ENCODE measurements at places on chromosomes 2 and 18.

DNA sequence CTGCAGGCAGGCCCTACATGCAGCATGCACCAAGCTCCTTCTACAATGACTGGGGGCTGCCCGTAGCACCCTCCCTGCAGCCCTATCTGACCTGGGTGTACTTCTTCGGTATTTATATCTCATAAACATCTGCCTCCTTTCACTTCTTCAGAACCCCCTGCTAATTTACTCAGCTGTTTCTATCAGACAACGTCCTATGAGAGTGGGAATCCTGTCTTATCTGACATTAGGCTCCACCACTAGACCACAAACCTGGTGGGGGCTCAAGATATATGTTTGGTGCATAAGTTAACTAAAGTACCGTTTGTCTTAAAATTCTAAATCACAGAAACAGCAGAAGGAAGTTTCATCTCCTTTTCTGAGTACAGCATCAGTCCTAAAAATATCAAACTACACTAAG lies 10.6 kb downstream of the HSBP1L1 start:
- no peak for DNase-seq

DNA sequence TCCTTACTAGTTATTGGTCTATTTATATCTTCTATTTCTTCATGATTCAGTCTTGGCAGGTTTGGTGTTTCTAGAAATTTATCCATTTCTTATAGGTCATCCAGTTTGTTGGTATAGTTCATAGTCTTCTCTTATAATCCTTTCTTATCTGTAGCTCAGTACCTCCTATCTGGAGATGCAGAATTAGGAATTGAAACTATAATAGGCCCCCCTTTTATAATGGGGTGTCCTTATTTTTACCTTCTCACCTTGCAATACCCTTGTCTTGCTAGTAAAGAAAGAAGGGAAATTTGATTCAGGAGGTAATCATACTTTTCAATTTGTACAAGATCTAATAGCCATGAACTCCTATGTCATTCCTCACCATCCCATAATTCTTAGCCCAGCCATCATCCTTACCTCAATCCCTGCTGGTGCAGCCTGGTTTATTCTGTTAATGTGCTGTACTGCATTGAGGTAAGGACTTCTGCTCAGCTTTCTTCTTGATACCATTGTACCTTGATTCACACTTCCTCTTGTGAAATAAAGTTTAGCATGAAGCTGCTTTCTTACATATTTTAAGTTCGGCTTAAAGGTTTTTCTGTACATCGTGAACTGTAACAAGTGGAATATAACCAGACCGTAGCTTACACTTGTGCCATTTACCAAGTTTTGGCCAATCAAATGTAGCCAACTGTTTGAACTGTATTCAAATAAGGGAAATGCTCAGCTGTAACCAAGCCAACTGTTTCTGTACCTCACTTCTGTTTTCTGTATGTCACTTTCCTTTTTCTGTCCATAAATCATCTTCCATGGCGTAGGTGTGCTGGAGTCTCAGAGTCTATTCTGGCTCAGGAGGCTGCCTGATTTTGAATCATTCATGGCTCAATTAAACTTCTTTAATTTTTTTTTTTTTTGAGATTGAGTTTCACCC lies 40.1 kb upstream of the PTH2R start:
- no peak for DNase-seq

- DNase-seq = no peak
Observed at GRCh38 chr2:69955029-69955428, 6.4 kb downstream of the ASPRV1 start.

GRCh38 chr18:75041586-75041985 lies 167.4 kb downstream of the PTGR3 start:
- no peak for DNase-seq

- no peak for DNase-seq
Observed at GRCh38 chr2:157784169-157784822, 91.8 kb downstream of the ACVR1 start.

DNA sequence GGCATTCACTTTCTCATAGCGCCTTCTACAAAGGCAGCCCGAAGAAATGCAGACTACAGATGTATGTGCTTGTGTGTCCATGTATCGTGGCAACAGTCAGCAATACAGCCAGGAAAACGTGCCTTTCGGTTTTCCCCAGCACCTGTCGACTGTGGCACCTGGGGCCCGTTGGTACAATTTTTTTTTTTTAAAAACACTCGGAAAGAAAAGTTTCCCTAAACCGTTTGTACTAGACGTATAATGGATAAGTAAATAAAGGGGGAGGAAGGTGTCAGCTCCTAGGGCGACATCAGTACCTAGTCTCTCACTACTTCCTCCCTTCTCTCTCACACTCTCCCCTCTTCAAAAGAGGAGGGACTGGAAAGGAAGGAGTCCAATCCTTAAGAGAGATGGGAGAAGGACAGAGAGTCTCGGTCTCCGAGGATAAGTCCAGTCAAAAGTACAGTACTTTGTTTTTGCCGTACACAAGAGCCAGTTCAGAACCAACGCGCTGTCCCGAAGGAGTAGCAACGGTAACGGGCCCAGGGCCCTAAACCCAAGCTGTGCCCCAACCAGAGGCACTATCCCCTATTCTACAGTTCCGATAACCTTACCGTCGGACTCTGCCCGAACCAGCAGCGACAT lies 759 bp downstream of the PPP4R3B start:
- DNase-seq = no peak

GRCh38 chr2:95333888-95334338 lies 36.8 kb downstream of the KCNIP3 start:
- DNase-seq = no peak

- no peak for DNase-seq
Observed at GRCh38 chr2:203871371-203871983, 3.9 kb downstream of the CTLA4 start.

- no peak for DNase-seq
Observed at GRCh38 chr18:3172097-3172496, 47.7 kb downstream of the MYOM1 start.

DNA sequence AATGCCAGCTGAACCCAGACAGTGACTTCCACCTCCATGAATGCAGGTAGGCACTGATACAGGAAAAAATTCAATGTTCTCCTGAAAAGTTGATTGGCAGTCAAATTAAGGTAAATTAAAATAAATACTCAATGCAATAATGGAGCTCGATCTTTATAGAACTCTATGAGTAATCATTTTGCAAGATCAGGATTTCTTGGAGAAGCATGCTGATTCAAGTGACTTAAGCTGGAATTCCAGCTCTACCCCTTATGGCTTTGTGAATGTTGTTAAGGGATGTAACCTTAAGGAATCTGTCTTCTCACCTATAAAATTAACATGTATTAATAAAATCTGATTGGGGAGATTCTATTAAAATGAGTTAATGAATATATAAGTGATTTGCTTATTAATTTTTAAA lies 145.1 kb downstream of the QPCT start:
- no peak for DNase-seq

GRCh38 chr2:99388892-99389291 lies 51.7 kb downstream of the EIF5B start:
- no peak for DNase-seq

GRCh38 chr18:14921031-14921430 lies 173.1 kb downstream of the ANKRD30B start:
- DNase-seq = no peak

GRCh38 chr2:104487366-104487765 lies 366.5 kb upstream of the POU3F3 start:
- DNase-seq = no peak

DNA sequence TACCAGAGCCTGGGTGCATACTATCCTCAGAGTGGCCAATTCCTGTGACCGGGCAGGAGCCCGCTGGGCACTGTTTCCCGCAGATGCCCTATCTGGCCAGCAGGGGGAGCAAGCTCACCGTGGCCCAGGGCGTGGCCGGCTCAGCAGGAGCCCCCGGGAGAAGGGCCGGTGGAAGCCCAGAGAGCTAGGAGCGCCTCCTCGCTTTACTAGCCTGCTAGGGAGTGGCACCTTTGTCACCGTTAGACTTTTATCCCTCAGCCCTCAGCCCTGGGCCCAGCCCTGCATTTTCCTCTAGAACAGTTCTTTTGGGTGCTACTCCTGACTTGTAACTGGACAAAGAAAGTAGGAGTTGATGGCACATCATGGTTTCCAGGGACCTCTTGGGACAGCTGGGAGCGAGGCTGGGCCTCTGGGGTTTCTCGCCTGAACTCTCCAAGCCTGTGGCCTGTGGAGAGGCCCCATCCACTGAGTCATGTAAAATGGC lies 24.0 kb downstream of the TMEM177 start:
- DNase-seq = peak; percentile 32

- DNase-seq = no peak
Observed at GRCh38 chr2:12465631-12466135, 251.1 kb upstream of the TRIB2 start.

DNA sequence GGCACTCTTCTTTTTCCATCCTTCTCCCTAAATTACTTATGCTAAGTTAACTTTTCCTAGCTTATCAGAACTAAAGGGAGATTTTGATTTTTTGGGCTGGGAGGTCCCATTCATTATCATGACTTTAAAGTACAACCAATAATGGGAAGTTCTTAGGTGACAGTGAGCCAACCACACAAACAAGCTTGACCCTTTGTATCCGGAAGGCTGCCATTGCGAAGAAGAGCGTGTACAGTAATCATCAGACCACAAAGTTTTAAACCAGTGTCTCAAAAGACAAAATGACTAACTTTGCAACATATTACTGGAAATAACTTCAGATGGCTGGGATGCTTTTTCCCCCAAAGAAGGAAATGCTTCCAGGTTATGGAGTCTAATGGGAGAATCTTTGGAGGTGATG lies 298.1 kb downstream of the TGIF1 start:
- no peak for DNase-seq

- DNase-seq = no peak
Observed at GRCh38 chr18:32439802-32440201, 30.9 kb downstream of the GAREM1 start.

DNA sequence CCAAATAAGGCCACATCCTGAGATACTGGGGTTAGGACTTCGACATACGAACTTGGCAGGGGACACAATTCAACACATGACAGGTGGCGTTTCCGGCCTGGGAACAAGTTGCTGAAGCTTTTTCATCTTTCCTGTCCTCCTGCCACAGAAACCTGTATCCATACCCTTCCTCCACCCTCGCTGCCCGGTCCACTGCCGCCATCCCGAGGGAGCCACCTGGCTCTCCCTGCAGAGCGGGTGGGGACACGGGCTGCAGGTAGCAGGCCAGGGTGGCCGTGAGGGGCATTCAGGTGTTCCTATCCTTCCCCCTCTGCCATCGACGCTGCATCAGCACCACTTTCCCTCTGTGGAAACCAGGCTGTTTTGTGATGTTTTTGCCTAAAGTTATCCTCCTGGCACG lies 74.4 kb upstream of the TWIST2 start:
- DNase-seq = no peak

DNA sequence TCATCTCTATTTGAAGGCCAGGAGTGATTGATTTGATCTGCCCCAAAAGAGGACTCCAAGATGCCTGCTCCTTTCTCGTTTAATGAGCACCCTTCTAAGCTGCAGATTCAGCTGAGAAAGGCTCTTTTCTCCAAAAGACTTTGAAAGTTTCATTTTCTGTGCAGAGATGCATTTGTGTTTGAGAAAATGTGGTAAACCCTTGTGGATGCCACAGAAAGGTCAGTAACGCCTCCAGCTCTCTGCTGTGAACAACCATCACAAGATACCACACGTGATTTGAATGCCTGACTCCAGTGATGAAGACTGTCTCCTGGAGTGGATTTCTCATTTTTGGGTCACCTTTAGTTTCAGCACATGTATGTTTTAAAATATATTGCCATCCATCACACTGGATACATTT lies 35.0 kb upstream of the CCDC85A start:
- no peak for DNase-seq

GRCh38 chr2:136059036-136059472 lies 58.9 kb downstream of the CXCR4 start:
- no peak for DNase-seq

GRCh38 chr2:200810998-200811332 lies 745 bp upstream of the BZW1 start:
- DNase-seq = no peak

- DNase-seq = no peak
Observed at GRCh38 chr2:189427872-189428271, 13.4 kb upstream of the WDR75 start.

- no peak for DNase-seq
Observed at GRCh38 chr2:151760139-151760650, 25.9 kb upstream of the NEB start.

DNA sequence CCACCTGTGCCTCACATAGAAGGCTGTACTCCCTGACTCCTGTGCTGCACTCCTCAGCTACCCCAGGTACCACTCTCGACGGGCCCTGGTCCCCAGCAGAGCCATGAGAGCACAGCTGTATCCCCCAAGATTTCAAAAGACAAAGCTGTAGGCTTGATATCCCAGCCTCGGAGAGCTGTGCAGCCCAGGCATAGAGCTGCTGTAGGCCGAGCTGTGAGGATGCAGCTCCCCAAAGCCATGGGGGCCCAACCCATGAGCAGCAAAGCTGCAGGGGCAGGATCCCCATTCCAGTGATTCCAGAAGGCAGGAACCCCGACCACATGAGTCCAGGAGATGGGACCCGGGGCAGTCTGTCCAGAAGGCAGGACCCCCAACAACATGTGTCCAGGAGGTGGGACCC lies 123.8 kb upstream of the CBLN2 start:
- no peak for DNase-seq

- no peak for DNase-seq
Observed at GRCh38 chr2:48251437-48252148, 278.4 kb upstream of the STON1 start.

- DNase-seq = no peak
Observed at GRCh38 chr2:120436460-120436739, 90.5 kb downstream of the INHBB start.

DNA sequence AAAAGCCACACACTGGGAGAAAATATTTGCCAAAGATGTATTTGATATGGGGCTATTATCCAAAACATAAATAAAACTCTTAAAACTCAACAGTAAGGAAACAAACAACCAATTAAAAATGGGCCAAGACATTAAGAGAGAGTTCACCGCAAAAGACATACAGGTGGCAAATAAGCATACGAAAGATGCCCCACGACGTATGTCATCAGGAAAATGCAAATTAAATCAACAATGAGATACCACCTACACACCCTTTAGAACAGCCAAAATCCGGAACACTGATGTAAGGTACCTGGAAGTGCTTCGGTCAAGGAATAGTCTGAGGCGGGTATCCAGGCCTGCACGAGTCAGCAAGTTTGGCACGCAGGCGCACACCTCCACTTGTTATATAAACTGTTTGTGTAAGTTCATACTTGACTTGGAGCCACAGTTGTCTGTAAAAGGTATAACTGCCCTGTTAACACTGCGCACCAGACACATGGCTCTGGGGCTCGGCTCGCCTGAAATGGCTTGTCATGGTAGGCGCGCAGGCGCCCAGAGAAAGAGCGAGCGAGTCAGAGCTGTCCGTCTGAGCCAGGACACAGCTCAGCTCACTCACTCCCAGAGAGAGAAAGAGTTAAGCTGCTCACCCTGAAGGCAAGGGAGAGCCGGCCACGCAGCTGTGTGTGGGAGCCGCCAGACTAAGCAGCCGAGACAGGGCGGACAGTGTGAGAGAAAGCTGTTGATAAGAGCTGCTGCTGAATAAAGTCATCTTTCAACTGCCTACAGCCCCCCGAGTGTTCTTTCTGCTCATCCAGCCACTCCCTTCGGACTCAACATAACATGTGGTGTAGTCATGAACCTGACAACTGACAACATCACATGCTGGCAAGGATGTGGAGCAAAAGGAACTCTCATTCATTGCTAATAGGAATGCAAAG lies 87.3 kb downstream of the HNRNPLL start:
- DNase-seq = no peak

All from stimulated activated CD8-positive, alpha-beta memory T cell treated with anti-CD3 and anti-CD28 coated beads, Interleukin-7, amount 100 ng/mL, for 1 hour (primary cell).